ENCODE measurements at places on chromosomes 7 and 10.

- no peak for DNase-seq
These were observed 89.9 kb downstream of the ZNF277 start for GRCh38 chr7:112296432-112296831.

GRCh38 chr10:34762603-34763299 is 52.3 kb downstream of the PARD3 start:
- DNase-seq: no peak

- no peak for DNase-seq
These were observed 37.7 kb downstream of the PRSS2 start for GRCh38 chr7:142808461-142808801.

DNA sequence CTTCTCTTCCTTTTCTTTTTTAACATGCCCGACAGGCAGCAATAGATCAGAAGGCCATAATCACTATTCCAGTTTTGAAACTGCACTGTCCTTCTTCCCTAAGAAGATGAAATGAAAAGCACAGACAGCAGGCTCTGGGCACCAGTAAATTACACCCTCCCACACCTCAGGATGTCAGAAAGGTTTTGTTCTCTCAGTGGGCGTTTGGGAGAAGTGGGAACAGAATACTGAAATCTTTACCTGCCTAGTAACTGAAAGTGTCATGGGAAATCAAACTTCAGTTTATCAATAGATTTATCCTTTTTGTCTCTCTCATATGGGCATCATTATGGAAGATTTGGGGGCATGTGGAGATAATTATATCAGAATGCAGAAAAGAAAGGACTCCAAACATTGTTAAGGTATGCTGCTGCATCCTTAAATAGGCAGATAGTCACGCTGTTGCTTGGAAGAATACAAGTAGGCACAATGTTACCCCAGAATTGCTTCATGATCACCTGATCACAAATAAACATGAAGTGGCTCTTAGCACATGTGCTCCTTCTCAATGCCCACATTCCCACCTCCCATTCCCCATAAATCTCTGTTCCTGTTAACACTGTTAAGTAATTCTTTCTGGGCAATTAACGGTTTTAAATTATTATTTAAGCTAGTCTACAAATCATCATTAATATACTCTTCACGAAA is 113.3 kb downstream of the DOCK4 start:
- no peak for DNase-seq

DNA sequence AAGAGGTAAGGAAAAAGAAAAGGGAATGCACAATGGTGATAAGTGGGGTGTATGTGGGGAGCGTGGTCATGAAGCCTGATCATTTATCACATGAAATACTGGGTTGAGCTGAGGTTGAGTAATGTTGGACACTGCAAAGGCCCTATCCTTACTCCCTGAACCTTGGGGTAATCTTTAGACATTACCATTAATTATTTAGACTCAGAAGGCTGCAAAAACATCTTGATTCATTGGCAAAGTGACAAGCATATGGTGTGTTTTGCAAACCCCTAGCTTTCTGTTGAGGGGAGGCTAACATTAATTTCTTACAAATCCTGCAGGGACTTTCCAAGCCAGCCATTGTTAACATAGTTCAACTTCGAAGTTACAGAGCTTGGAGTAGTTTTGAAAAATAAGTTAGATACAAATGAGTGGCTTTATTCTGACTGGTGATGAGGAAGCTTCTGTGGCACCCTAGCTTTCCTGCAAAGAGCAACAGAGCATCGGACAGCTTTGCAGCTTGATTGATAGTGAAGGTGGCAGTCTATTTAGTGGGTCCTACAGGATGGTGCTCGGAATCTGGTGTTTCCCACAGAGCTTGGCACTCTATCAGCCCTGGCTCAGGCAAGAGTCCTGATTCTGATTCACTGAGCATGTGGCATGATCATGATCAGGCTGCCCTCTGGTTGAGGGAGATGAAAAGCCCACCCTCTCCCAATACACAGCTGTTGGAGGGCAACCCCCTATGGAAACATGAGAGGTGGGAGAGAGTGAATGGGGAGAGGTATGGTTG is 153.7 kb upstream of the NPVF start:
- no peak for DNase-seq

DNA sequence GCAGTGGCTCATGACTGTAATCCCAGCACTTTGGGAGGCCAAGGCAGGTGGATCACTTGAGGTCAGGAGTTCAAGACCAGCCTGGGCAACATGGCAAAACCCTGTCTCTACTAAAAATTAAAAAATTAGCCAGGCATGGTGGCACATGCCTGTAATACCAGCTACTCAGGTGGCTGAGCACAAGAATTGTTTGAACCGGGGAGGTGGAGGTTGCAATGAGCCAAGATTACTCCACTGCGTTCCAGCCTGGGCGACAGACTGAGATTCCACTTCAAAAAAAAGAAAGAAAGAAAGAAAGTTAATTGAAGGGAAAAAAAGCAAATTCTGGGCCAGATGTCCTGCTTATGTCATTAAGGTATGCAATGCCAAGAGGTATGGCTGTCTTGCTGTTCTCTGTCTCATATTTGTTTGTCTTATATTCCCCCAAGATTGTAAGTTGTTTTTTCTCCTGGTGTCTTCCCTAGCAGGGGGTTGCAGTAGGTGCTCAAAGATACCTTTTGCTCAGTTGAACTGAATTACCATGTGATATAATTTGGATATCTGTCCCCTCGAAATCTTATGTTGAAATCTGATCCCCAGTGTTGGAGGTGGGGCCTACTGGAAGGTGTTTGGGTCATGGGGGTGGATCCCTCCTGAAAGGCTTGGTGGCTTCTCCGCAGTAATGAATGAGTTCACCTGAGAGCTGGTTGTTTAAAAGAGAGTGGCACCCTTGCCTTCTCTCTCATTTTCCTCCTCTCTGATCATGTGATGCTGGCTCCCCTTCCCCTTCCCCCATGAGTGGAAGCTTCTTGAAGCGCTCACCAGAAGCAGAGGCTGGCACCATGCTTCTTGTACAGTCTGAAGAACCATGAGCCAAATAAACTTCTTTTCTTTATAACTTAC is 60.9 kb downstream of the MYOF start:
- DNase-seq: no peak

GRCh38 chr7:33698041-33698440 is 207.3 kb upstream of the BMPER start:
- DNase-seq: no peak

DNA sequence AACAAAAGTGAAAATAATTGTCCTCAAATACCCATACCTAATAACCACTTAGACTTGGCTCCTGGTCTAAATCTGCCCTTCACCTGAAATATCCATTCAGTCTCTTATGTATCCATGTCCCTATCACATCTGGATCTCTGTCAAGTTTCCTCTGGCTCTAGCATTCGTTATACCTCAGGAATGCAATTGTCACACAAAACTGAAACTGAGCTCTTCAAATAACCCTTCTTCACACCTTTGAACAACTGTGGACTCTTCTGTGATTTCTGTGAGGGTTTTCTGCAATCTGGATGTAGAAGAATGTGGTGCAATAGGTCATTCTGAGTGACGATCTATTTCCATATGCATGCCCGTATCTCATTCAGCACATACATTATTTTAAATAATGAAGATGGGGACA is 53.5 kb upstream of the FGL2 start:
- no peak for DNase-seq

DNA sequence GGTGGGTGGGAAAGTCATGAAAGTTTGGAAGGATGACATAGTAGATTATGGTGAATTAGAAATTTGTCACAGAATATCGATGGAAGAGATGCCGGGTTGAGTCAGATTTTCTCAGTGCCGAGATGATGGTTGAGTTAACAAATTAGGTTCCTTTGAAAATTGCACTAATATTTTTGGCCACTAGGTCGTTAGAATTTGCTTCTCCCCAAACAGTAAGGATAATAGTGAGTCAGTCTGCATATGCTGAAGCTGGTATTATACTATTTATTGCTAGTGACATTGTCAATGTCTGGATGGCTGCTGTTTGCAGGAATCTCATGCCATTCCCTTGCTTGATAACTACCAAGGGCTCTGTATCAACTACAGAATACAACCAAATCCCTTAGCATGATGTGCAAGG is 37.7 kb upstream of the MINDY3 start:
- no peak for DNase-seq

DNA sequence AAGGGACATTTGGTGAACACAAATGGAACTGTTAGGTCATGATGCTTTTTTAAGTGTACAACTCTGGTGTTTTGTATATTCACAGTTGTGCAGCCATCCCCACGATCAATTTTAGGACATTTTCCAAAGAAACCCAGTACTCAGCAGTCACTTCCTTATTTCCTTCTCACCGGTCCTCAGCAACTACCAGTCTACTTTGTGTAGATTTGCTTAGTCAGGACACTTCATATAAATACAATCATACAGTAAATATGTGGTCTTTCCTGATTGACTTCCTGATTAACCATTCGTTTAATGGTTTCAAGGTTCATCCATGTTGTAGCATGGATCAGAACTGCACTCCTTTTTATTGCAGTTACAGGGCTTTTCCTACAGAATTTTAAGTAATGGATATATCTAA is 14.4 kb downstream of the SGPL1 start:
- DNase-seq: no peak

DNA sequence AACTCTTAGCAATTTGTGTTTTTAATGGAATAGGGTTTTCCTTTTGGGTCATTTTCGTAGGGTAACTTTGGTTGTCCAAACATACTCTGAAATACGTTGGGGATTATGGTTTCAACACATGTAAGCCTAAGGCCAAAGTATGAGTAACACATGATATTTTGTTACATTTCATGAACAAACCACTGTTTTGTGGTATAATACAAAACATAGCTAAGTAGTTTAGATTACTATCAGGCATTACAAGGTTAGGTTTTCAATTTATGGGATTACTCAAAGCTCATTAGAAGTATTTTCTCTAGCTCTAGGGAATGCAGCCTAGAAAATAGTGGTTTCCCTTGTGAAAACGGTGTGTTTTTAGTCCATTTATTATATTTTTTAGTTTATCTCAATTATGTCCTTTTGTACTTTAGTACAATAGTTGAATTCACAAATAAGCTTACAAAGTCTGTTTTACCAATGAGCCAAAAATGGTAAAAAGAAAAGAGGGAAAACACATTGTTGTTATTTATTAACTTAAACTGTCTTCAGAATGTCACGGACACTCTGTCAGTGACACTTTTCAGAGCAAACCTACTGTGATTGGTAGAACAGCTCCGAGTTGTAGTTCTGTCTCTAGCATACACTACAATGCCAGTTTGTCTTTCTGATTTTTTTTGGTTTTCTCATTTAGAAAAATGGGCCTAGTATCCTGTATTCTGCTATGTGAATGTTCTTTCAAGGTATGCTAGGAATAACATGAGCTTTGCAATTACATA is 473.7 kb downstream of the SUGCT start:
- no peak for DNase-seq

- no peak for DNase-seq
These were observed 82.8 kb upstream of the COL13A1 start for GRCh38 chr10:69718951-69719350.

GRCh38 chr7:99197498-99197897 is 10.4 kb downstream of the KPNA7 start:
- no peak for DNase-seq

DNA sequence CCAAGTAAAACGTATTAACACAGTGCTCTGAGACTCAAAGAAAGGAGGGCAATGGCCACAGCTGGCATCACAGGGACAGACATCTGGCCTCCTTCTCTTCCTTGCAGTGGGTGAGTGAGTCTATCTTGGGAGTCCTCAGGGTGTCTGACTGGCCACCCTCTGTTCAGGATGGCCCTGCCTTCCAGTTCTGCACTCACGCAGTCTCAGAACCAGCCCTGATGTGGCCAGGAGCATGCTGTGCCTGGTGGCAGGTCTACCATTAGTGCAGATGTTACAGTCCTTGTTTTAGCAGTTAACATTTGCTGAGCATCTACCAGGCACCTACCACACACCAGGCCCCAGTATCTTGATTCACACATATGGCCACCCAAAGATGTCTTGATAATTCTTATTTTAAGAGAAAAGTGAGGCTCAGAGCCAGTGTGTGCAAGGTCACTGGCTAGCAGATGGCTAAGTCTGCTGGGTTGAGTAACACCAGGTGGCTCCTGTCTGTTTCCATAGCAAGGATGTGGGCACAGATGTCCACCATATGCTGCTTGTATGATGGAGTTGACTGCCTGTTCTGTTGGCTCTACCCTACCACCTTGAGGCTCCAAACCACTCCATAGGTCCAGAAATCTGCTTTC is 23.2 kb upstream of the ARHGAP22 start:
- DNase-seq: no peak

DNA sequence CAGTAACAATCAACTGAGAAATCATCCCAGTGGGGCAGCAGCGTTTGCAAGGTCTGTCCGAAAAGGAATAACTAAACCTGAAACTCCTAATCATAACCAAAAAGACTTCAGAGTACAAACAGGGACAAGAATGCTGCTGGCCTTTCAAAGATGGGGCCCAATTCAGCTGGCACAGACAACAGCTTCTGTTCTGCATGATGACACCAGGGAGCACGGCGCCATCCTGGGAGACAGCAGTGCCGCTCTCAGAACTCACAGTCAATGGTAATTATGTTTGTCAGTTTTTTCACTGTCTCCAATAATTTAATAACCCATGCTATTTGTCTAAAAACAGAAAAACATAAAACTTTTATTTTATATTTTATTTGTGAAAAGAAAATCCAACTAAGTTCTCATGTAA is 90.0 kb downstream of the LARP4B start:
- DNase-seq: no peak

GRCh38 chr7:39212876-39213275 is 235.2 kb downstream of the POU6F2 start:
- DNase-seq: no peak

DNA sequence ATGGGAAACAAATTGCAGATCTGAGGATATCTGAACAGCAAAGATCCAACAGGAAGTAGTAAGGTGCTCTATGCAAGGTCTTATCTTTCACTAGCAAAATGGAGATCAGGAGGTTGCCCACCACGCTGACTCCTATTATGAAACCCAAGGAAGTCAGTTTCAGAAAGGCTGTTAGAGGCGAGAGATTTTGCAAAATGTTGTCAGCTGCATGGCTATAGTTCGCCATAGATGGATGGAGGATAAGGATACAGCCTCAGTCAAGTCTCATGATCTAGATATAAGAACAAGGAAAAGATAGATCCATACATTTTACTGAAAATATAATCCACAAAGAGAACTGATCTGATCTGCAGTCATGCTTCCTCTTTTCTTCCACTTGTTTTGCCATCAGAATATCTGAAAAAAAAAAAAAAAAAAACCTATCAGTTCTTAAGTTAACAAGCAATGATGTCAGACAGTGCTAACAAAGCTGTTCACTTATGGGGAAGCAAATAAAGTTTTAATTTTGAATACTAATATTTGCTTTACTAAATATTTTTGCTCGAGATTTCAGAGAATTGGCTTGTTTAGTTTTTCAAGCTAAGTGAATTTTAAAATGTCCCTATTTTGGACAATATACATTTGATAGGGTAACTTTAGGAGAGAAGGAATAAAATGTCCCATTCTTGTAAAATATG is 2.0 kb downstream of the GPR85 start:
- DNase-seq: no peak
